ENCODE measurements at places on chromosomes 1 and 21.

DNA sequence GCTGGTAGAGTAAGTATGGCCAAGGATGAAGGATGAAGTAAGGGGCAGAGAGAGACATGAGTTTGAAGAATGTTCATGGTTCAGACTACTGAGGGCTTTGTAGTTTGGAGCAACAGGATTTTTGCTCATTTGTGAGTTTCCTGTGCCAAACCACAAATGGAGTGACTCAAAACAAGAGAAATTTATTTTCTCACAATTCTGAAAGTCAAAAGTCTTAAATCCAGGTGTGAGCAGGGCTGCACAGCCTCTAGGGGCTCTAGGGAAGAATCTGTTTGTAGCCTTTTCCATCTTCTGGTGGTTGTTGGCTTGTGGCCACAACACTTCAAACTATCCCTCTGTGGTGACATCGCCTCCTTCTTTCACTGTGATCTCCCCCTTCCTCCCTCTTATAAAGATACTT, 58.9 kb downstream of the RHOU start:
- DNase-seq: no peak

GRCh38 chr1:24410750-24411149, 2.8 kb downstream of the STPG1 start:
- no peak for DNase-seq

DNA sequence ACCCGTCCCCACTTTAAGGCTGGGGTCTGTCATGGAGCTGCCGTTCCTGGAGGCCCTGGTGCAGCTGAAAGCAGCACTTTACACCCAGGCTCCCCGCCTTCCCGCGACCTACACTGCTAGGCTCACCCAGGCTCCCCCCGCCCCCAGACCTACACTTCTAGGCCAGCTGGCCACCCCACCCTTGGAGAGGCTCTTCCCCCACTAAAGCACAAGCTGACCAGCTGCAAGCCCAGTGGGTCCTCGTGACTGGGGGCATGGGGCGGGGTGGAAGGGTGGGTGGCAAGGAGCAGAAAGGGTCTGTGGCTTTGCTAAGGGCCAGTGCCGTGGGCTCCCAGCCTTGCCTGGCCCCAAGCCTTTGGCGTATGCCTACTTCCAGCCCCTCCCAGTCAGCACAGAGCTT, 9.7 kb upstream of the ARHGEF16 start:
- no peak for DNase-seq

DNA sequence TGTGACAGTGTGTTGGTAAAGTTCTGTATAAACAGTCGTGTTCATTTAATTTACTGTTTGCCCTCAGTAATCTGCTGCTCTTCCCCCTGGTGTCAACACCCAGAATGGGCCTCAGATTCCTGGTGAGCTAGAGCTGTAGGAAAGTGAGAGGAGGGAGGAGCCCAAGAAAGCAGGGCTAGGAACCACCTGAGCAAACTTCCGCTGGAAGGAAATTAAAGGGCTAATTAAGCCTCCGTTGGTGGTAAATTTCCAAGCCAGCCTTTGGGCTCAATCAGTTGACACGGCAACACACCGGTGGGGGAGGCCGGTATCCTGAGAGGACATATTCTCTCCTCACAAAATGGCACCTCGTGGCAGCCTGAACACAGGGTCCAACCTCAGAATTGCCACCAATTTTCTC, 32.9 kb downstream of the RAB3B start:
- DNase-seq: no peak

DNA sequence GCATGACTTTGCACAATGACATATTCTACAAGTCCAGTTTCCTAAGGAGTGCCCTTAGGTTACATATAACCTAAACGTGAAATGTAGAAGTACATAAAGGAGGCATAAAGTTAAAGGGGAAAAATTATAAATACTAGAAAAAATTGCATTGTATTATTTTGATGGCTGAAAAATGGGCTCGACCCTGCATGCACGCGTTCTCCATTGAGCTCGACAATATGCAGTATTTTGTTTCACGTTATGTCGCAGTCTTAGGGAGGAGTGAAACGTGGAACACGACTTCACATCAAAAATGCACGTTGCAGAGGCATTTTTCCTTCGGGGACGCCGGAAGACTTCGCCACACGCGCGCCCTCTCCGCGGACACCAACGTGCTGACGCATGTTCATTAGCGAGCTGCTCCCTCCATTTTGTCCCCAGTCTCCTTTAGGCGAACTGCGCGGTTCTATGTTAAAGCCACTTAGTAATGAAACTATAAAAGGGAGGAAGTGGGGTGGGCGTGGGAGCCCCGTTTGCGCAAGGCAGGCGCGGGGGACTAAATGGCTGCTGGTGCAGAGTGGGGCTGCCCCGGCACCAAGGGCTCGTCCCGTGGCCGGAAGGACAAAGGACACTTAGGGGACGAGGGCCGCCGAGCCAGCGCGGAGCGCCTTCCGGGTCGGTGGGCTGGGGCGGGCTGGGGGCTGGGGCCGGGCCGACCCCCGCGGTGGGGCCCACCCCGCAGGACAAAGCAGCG, 749 bp upstream of the COX20 start:
- peak; percentile 75 for DNase-seq

GRCh38 chr1:68745451-68745850, 248.6 kb upstream of the DEPDC1 start:
- no peak for DNase-seq

- no peak for DNase-seq
These were observed 151.7 kb downstream of the COP1 start for GRCh38 chr1:176055398-176055797.

DNA sequence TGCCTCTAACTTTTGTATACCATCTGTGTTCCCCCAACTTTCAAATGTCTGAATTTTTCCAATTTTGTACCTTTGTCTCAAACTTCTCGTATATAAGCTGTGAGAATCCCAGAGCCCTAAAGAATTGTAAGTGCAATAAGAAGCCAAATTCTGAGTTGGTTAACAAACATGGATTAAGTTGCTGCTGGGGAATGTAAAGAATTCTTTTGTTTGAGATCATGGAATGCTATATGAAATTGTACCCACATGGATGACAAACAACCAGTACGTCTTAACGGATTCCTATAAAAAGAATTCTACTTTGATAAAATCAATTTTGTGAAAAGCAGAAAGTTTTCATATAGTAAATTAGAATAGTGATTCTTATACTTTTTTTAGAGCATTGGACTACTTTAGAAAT, 72.4 kb upstream of the CYP2J2 start:
- no peak for DNase-seq

DNA sequence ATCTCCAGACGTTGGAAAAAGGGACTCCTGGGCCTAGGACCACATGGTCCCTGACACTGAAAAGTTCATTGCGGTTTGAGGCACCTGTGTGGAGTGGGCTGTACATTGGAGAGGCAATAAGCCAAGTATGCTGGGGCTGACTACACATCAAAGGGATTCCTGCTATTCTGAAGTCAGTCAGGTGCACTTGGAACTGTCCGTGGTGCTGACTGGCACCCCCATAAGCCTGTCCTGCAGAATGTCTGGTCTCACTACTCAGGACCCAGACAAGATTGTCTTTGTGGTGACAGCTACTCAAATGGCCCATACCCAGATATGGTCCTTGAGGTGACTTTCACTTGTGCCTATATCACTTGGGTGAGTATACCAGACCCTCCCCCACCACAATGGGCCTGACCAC, 150.6 kb downstream of the RWDD3 start:
- no peak for DNase-seq

GRCh38 chr1:95023399-95024043, 49.2 kb downstream of the ALG14 start:
- peak; percentile 57 for DNase-seq

DNA sequence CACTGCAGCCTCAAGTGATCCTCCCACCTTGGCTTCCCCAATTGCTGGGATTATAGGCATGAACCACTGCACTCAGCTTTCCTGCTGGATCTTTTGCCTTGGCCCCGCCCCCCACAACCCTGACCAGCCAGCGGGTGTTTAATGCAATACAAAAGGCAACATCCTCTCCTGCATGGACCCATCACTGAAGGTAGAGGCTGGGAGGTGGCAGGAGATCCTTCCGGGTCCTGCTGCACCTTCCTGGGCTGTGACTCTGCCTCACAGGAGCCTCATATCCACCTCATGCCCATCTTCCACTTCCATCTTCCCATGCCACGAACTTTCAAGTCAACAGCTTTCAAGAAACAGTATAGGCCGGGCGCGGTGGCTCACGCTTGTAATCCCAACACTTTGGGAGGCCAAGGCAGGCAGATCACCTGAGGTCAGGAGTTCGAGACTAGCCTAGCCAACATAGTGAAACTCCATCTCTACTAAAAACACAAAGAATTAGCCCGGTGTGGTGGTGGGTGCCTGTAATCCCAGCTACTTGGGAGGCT, 11.7 kb upstream of the WNT9A start:
- DNase-seq: no peak

DNA sequence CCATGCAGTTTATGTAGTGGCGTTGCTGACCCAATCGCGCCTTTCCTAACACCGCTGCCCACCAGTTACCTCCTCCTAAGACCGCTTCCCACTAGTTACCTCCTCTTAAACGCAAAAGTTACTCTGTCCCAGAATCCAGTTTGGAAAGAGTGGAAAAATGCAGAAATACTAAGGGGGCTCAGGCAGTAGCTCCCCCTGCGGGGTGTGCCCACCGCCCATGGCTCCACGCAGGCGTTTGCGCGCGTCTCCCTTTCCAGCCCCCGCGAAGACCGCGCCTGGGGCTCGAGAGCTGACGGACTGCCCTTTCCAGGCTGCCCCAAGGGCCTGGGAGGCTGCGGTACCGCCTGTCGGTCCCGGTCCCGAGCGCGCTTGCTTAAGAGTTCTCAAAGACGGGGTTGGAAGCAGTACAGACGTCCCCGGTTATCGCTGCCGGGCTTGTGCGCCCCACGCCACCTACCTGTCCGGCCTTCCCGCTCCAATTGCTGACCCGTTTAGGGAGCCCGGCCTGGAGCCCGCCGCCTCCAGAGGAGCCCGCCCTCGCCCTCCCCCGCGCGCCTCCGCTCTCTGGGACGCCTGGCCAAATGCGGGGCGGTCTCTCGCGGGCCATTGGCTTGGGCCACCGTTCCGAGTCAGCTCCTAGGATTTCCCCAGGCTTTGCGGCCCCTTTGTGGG, 414.1 kb upstream of the ESRRG start:
- no peak for DNase-seq

- DNase-seq: no peak
These were observed 1.2 kb upstream of the CAP1 start for GRCh38 chr1:40039245-40039756.

DNA sequence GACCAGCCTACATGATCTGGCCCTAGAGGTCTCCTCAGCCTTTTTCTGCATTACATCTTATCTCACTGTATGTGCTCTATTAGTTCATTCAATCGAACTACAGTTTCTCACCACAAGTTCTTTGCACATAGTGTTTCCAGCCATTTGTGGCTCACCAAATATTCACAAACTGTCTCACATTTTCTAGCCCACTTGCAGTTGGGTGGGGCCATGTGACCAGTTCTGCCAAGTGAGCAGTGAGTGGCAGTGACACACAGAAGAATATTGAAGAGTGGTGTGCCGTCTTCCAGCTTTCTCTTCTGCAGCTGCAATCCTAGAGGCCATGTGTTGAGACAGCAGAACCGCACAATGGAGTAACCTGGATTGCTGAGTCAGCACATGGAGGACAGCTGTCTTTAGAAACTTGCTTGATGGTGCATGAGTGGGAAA, 103.2 kb upstream of the ZNF644 start:
- DNase-seq: no peak

GRCh38 chr1:191629836-191630235, 528.4 kb upstream of the RGS18 start:
- DNase-seq: no peak

GRCh38 chr21:33811167-33812010, 104.2 kb downstream of the ATP5PO start:
- no peak for DNase-seq

- no peak for DNase-seq
These were observed 85.2 kb upstream of the TMPRSS2 start for GRCh38 chr21:41593051-41593759.

DNA sequence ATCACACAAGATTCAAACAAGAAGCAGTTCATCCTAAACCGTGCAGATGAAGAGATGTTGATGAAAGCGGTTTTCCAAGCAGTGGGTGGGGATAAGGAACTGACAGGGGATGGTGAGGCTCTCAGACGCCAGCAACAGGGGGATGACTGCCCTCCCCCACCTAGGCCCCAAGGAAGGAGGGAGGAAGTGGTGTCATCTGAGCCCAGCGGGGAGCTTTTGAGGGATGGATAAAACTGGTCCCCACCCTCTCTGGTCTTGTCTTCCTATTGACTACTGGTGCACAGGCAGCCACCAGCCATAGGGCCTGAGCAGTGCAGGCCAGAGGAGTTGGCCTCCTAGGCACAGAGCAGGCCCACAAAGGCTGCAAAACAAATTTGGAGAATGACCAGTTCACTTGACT, 175.5 kb downstream of the HUNK start:
- DNase-seq: no peak

DNA sequence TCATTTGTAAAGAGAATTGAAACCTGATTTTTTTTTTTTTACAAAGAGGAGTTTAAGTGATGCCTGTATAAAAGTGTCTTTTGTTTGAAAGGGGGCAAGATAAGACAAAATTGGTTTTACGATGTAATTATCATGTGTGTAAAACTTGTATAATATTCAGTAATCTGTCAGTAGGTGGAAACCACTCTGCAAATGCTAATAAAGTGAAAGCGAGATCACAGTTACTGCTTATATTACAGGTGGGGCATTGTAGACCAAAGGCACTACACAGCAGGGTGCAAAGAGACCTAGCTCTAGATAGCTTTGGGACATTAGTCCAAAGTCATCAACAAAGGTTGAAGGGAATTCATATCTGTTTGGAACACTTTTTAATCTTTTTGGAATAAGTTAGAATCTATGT, 174.2 kb downstream of the LHX8 start:
- no peak for DNase-seq

DNA sequence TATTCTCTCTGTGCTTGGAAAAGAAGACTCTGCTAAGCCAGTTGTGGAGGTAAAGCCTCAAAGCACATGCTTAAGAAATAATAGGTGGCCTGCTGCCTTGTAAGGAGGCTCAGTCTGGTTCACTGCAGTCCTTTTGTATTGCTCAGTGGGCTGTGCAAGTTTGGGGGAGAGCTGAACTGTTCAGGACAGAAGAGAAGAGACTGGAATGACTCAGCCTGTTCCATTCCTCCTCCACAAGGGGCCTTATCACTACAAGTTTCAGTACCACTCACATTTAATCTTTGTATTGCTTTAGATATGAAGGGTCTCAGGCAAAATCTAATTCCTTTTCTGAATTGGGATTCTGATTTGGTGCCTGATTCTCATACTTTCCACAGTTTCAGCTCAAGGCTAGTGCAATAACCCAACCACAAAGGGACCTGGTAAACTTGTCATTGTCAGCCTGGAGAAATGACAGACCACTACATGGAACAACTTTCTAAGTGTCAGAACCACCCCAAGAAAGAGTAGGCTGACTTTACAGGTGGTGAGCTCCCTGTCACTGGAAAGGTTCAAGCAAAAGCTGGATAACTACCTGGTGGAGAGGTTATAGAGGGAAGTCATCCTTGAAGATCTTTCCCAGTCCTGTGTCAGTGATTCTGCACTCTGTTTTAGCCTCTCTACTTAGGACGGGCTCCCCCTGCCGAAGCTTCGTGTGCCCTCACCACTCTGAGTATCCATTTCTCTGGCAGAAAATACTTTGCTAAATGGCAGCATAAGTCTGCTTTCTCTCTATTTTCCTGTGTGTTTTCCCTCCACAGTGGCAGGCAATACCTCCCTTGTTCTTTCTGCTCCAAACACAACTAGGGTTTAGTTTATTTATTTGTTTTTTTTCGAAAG, 162.9 kb upstream of the GJB5 start:
- DNase-seq: no peak
